ENCODE measurements at places on chromosomes 4 and X. TPM values are rescaled to one million over a fixed set of nuclear protein-coding genes. Genes with fewer than 3 reads are reported as not detected.

AKAP4 gene
- total RNA-seq: not detected

MAGEA11 gene
- total RNA-seq: not detected

DNA sequence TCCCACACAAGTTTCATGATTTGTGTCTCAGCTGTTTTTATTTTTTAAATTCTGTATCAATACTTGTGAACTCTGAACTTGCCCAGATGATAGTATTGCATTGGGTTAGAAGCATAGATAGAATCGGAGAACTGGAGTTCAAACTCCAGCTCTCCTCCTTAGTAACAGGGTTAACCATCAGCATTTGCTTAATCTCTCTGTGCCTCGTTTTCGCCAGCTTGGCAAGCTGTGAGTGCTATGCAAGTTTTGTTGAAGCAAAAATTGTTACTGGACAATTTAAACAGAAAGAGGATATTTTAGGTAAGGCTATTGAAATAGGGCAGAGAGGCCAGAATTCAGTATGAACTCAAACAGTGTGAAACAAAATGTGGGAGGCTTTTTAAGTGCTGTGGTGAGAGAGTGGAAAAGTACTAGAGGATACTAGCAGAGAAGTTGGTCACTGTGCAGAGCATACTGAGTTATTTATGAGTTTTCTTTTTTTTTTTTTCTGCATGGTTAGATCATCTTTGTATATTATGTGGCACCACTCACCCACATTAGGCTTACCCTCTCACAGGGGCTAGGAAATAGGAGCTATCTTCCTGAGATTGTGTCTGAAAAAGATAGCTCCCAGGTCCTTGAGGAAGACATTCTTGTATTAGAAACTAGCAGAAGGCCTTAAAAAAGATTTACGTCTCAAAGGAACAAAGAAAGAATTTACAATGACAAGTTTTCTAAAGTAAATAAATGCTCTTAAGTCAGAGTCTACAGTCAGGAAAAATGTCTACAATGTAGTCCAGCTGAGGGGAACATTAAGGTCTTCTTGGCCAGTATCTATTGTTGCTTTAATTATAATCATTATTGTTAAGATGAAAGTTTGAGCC lies 1126.6 kb downstream of the FAT4 start:
- DNase-seq: no peak

DNA sequence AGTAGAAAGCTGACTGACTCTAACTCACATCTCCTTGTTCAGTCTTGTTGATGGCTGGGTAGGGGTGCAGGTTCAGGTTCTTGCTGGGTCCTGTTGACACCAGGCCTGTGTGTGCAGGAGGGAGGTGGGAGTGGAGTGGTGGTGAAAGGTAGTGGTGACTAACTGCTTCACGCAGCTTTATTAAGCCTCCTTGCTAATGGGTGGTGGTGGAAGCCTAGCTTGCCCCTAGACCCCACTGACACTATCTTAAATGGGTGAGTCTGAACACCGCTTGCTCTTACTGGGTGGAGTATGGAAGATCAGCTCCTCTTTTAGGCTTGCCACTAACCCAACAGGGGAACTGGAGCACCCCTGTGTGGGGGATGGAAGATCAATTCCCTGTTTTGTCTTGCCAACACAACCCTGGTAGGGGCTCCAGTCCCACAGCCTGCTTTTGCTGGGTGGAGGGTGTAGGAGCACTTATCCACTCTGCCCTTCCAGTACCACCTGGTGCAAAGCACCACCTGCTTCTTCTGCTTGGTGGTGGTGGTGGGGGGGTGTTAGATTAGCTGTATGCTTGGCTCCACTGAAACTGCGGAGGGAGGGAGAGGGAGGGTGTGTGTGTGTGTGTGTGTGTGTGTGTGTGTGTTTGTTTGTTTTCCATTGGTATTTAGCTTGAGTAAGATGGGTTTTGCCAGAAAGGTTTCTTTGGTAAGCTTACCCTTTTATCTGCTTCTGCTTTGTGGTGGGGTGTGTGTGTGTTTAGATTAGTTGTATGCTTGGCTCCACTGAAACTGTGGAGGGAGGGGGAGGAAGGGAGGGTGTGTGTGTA lies 25.6 kb downstream of the KDM6A start:
- no peak for DNase-seq

DNA sequence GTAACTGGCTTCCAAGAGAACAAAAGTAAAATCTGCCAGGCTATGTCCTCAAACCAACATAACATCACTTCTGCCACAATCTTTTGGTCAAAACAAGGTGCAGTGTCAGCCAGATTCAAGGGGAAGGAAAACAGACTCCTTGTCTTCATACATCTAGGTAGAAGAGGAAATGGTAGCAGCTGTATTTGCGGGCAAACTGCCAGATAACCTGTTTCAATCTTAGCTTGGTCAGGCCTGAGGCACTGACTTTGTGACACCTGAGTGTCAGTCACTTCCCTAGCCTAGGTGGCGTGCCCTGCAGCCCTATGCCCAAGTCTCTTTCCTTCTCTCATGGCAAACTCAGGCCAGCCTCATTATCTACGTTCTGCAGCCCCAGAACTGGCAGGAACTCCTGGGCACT lies 146.2 kb upstream of the JADE1 start:
- DNase-seq: no peak

- DNase-seq: no peak
Measured at GRCh38 chrX:137172317-137172948, 138.6 kb upstream of the GPR101 start.

DNA sequence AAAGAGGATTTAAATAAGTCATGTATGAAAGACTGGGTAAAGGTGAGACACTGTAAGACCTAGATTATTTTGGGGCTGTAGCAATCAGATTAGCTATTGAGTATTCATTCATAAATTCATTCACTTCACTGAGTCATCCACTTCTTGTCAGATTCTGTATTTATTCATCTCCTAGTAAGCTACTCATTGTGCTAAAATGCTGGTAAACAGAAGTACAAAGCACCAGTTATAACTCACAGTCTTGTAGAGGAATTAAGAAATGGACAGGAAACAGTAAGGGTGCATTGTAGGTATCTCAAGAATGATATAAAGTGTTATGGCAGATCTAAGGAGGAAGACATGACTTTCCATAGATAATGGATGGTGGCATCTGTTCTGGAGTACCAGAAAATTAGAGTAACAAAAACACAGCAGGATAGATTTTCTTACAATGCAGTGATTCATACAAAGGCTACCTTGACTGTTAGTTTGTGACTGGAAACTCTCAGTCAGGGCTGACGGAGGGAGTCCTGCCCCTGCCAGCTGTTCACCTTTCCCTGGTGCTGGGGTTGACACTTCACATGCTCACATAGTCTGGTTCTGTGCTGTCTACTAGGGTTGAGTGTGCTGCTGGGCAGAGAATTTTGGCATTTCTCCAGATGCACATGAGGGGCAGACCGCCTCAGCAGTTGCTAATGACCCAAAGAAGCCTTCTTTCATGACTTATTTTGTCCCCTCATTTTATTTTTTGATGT lies 26.5 kb upstream of the HAND2 start:
- DNase-seq: no peak

DNA sequence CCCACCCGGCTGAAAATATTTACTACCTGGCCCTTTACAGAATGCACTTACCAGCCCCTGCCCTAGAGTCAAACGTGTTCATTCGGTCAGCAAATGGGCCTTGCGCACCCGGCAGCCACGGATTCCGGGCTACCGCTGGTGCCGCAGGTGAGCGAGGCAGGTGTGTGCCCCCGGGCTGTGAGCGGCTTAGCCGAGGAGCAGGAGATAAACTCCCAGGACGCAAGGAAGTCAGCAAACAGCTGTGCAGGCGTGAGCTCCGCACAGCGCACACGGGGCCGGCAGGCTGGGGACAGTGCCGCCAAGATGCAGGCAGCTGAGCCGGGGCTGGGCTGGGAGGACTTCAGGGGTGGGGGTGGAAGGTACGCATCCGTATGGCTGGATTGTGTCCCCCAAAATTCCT lies 211.2 kb upstream of the PSAPL1 start:
- no peak for DNase-seq

GRCh38 chr4:158778712-158779111 lies 9.9 kb downstream of the FNIP2 start:
- no peak for DNase-seq

Measured in pulmonary artery endothelial cell (primary cell).